ENCODE measurements at places on chromosomes 2 and 18. TPM values are rescaled to one million over a fixed set of nuclear protein-coding genes. Genes with fewer than 3 reads are reported as not detected.

The SLC19A3 gene
- total RNA-seq, result 5.1 TPM

The CELF4 gene
- not detected for total RNA-seq

The SERPINB13 gene
- 21.8 TPM for total RNA-seq

The FASTKD2 gene
- 31.1 TPM for total RNA-seq

The INPP5D gene
- 8.5 TPM for total RNA-seq

The COLEC11 gene
- total RNA-seq, result not detected

The OTOS gene
- total RNA-seq, result not detected

The LRPPRC gene
- total RNA-seq, result 46.1 TPM

The LRP2 gene
- 0.17 TPM for total RNA-seq

The RTP5 gene
- total RNA-seq, result not detected

The FEV gene
- total RNA-seq, result not detected

The RFX8 gene
- total RNA-seq, result not detected

The KIF5C gene
- total RNA-seq, result 0.30 TPM

The SNORC gene
- total RNA-seq, result 11.7 TPM

The UBE2E3 gene
- total RNA-seq, result 56.2 TPM

The ACKR3 gene
- 15.8 TPM for total RNA-seq

The ALLC gene
- not detected for total RNA-seq

The TET3 gene
- 53.6 TPM for total RNA-seq

The NBAS gene
- 44.4 TPM for total RNA-seq

The CRYGD gene
- total RNA-seq, result not detected

The RAB17 gene
- total RNA-seq, result 7.1 TPM

The FBLN7 gene
- total RNA-seq, result 4.4 TPM

The PARD6G gene
- 97.6 TPM for total RNA-seq

The DYNAP gene
- total RNA-seq, result not detected

The LDLRAD4 gene
- 31.6 TPM for total RNA-seq

The ANKRD29 gene
- 9.9 TPM for total RNA-seq

The ATP6V1C2 gene
- total RNA-seq, result 175 TPM

The CBLN2 gene
- not detected for total RNA-seq

The KCNIP3 gene
- total RNA-seq, result 7.1 TPM

The OSR1 gene
- 12.8 TPM for total RNA-seq

The LYPD1 gene
- not detected for total RNA-seq

The FOSL2 gene
- 318 TPM for total RNA-seq

The FBXO15 gene
- not detected for total RNA-seq

The GCG gene
- not detected for total RNA-seq

The LYG2 gene
- total RNA-seq, result not detected

The ASB3 gene
- 9.8 TPM for total RNA-seq

The LRRFIP1 gene
- 150 TPM for total RNA-seq

The C2orf66 gene
- total RNA-seq, result not detected

The TAF4B gene
- total RNA-seq, result 22.7 TPM

The AUP1 gene
- 160 TPM for total RNA-seq

The MRPL44 gene
- total RNA-seq, result 24.4 TPM

The LANCL1 gene
- total RNA-seq, result 58.9 TPM

The CFAP210 gene
- total RNA-seq, result not detected

Data from suprapubic skin (tissue), 4 donors.